CD4-positive, alpha-beta T cell (primary cell): ENCODE measurements at places on chromosomes 1 and 21. TPM values are rescaled to one million over a fixed set of nuclear protein-coding genes. Genes with fewer than 3 reads are reported as not detected.

Gene TLCD4
- total RNA-seq, result 0.11 TPM

Gene TMEM82
- not detected for total RNA-seq

Gene TBX19
- total RNA-seq, result 1.6 TPM

Gene SPRR1B
- not detected for total RNA-seq

Gene BGLAP
- 2.6 TPM for total RNA-seq

Gene MYCBP
- total RNA-seq, result 1.5 TPM

Gene GPR37L1
- total RNA-seq, result not detected

Gene LCE1C
- total RNA-seq, result not detected

Gene FCGR3A
- total RNA-seq, result 0.34 TPM

Gene SPRR2A
- total RNA-seq, result not detected

Gene MEGF6
- total RNA-seq, result 57.5 TPM

Gene OR10Z1
- not detected for total RNA-seq

Gene B4GALT2
- total RNA-seq, result 0.22 TPM

Gene RNF186
- not detected for total RNA-seq

Gene MYCL
- 0.08 TPM for total RNA-seq

Gene VANGL2
- total RNA-seq, result not detected

Gene SIM2
- not detected for total RNA-seq

Gene NR1I3
- not detected for total RNA-seq

Gene LAD1
- total RNA-seq, result not detected

Gene LENEP
- not detected for total RNA-seq

Gene LCE1A
- not detected for total RNA-seq

Gene NUDT4B
- total RNA-seq, result not detected

Gene LYPLA2
- 37.4 TPM for total RNA-seq

Gene ATP1A4
- 0.22 TPM for total RNA-seq

Gene COQ8A
- 56.0 TPM for total RNA-seq

Gene AMY1C
- total RNA-seq, result not detected

Gene PKLR
- total RNA-seq, result not detected

Gene USH2A
- not detected for total RNA-seq

Gene KANK4
- not detected for total RNA-seq

Gene MSH4
- 0.25 TPM for total RNA-seq

Gene SLC16A4
- total RNA-seq, result not detected

Gene DENND1B
- 26.5 TPM for total RNA-seq

Gene KRTAP13-2
- total RNA-seq, result not detected
